ENCODE measurements at places on chromosomes 16 and 17.

DNA sequence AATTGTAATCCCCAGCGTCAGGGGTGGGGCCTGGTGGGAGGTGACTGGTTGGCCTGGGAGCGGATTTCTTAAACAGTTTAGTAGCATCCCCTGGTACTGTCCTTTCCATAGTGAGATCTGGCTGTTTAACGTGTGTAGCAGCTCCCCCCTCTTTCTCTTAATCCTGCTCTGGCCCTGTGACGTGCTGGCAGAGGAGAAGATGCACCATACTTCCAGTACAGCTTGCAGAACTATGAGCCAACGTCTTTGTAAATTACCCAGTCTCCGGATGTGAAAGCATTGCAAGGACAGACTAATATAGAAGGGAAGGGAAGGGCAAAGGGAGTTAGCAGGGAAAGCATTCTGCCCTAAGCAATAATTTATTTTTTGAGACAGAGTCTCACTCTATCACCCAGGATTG lies 83.9 kb downstream of the RMI2 start:
- DNase-seq, result no peak

DNA sequence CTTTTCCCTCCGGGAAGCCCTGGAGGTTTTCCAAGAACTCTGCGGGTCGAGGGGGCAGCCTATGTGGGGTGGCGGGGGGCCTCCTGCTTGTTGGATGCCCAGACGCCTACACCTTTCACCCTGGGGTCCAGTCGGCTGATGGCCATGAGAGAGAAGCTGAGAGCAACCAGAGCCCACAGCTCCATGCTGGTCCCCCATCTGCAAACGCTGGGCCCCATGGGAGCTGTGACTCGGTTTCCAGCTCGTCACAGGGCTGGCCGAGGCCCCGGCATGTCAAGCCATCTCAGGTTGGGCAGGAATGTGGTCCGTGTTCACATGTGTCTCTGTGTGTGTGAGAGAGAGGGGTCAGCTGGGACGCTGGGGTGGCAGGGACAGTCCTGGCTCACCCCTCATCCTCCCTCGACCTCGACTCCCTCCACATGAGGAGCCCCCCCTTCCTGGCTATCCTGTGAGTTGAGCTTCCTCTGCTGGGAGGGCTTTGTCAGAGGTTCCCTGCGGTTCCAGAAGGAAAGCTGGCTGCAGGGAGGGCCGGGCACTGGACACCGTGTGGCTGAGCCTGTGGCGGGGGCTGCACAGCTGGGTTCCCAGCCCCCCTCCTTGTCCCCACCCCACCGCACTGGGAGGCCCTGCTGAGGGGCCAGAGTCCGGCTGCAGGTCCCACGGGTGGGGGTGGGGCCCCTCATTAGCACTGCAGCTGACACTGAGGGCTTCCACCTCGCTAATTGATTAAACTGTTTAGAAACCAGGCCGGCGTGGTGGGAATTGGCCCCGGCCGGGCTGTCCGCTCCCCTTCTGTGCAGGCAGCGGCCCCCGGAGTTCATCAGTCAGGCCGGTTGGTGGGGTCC lies 19.1 kb downstream of the METRNL start:
- DNase-seq, result no peak

- no peak for DNase-seq
Observed at GRCh38 chr17:29588017-29588561, 1.4 kb downstream of the GIT1 start.

DNA sequence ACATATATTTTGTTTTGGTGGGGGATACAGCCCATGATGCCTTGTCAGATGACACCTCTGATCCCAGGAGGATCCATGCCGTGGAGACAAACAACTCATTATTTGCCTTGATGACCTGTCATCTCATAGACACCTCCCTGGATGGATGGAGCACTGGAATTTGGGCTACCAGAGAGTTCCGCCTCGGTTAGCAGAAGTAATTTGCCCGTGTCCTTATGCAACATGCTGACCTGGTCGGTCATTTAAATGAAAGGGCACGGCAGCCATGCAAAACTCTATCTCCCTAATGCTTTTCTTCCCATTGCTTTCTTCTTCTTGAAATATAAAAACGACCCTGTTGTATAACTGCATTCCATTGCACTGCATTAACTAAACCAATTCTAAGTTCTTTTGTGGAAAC lies 145.3 kb downstream of the GRIN2A start:
- DNase-seq, result no peak

GRCh38 chr16:25006504-25007056 lies 8.6 kb downstream of the ARHGAP17 start:
- no peak for DNase-seq
